Mesothelial cell of epicardium (in vitro differentiated cells): ENCODE measurements at places on chromosomes 11 and 22. TPM values are rescaled to one million over a fixed set of nuclear protein-coding genes. Genes with fewer than 3 reads are reported as not detected.

DNA sequence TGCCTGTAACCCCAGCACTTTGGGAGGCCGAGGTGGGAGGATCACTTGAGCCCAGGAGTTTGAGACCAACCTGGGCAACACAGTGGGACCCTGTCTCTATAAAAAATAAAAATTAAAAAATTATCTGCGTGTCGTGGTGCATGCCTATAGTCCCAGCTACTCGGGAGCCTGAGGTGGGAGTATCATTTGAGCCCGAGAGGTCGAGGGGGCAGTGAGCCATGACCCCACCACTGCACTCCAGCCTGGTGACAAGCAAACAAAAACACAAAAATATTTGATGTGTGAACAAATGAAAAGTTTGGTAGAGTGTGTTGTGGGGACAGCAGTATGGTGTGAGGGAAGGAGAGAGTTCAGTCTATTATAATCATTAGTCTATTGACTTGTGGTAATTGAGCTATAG is 90.8 kb upstream of the PARVA start:
- no peak for DNase-seq

DNA sequence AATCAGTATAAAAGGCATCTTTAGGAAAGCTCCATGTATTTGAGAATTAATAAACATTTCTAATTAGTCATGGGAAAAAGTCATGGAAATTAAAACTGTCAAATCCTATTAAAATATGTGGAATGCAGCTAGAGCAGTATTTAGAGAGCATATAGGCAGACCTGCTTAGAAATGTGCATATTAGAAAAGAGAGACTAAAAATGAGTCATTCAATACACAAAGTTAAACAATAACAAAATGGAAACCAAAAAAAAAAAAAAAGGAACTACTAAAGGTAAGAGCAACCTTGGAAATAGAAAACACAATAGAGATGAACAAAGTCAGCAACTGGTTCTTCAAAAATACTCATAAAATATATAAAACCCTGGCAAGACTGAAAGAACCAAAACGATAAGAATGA is 59.7 kb upstream of the RASSF10 start:
- no peak for DNase-seq

- no peak for DNase-seq
These were observed 19.1 kb downstream of the SPECC1L start for GRCh38 chr22:24289741-24290163.

DNA sequence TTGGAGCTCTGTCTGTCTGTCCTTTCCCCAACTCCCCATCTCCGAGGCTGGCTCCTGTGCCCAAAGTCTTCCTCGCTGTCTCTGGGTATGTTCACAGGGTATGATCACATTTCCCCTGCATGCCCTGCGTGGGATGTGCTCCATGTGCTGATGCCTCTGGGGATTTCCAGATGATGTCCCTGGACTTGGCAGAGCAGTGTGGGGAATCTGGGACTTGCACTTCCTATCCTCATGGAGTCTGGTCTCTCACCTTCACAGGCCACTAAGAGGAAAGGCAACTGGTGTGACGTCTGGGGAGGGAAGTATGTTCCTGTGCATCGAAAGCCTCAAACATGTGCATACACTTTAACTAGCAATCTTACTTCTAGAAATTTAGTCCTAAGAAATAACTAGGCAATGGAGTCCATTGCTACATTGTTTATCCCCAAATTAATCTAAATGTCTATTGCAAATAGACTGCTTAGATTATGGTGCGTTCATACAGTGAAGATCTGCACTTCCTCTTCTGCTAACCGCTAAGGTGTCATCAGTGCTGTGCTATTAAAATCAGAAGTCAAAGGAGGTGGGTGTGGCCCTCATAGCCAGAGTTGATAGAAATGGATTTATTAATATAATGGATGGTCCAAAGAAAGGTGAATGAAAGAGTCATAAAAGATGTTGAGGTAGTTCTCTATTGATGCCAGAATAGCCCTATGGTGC is 20.8 kb downstream of the TIMP3 start:
- no peak for DNase-seq

OR52N4 gene
- 0.18 TPM in 1 of 3 replicates, not detected in the others for total RNA-seq

PCNX3 gene
- 59.0 to 61.8 TPM (median 61.3 TPM) in 3 replicates for total RNA-seq

WT1 gene
- 122 to 131 TPM (median 125 TPM) in 3 replicates for total RNA-seq

PKDREJ gene
- total RNA-seq, result 0.02 to 0.04 TPM in 2 of 3 replicates, not detected in the other
